ENCODE measurements at places on chromosomes 3 and 15. TPM values are rescaled to one million over a fixed set of nuclear protein-coding genes. Genes with fewer than 3 reads are reported as not detected.

- DNase-seq: peak; percentile 69
These were observed 391.1 kb upstream of the MDFIC2 start for GRCh38 chr3:70703305-70704102.

The GRK7 gene
- 0.33 TPM for total RNA-seq

DNA sequence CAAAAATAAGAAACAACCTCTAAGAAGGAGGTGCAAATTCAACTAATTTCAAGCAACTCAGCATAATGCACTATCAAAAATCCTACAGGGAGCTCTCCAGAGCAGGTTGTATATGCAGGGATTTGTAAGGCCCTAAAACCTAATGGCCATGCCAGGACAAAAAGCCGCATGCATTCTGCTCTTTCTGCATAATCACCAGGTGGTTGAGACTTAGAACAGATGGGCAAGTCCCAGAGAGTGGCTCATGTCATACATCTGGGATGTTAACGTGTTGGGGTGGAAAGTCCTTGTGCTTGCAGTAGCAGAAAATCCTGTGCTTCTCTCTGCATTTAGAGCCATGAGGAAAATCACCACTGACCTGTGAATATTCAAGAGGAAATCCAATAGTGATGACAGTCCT lies 1002.9 kb downstream of the AGBL1 start:
- DNase-seq: no peak

The IMPDH2 gene
- total RNA-seq: 178 TPM

DNA sequence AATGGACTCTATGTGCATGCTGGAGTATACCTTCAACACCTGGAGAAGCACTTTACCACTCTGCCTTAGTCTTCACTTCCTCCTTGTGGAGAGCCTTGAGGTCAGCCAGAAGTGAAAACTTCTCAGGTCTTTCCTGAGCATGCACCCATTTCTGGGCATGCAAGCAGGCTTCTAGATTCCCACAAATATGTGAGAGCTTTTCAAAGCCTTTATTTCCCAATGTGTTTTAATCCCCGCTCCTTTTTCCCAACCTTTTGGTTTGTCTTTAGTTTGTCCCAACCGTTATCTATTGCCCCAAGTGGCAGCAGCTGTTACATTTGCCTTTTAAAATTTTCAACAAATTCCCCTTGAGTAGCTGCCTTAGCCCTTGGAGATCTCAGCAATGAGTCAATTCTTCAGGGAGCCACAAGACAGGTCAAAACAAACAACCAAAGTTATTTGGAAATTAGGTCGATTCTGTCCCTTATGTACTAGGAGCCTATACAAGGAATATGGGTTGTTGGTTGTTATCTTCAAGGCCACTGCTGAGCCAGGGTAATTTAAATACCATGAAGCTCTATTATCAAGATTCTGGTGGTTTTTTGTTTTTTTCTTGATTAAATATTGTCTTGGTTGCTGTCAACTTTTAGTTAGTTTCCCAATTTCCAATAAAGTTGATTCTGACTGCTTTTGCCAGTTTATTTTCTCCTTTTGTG lies 44.4 kb downstream of the LSM3 start:
- DNase-seq: no peak

The SYNPR gene
- total RNA-seq: not detected

DNA sequence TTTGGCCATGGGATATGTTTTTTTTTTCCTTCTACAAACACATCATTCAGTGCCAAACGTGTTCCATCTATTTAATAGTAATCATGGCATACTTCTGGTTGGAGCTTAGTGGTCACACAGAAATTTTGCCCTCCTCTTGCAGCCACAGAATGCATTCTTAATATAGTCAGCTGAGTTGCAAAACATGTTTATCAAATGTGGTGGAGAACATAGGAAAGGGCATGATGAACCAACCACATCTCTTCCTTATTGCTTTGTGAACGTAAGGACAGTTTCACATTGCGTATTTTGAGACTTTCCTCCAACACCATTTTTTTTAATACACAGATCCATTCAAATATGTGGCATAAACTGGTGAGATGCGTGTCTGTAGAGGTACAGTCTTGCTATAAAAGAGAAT lies 106.8 kb downstream of the BBX start:
- no peak for DNase-seq

DNA sequence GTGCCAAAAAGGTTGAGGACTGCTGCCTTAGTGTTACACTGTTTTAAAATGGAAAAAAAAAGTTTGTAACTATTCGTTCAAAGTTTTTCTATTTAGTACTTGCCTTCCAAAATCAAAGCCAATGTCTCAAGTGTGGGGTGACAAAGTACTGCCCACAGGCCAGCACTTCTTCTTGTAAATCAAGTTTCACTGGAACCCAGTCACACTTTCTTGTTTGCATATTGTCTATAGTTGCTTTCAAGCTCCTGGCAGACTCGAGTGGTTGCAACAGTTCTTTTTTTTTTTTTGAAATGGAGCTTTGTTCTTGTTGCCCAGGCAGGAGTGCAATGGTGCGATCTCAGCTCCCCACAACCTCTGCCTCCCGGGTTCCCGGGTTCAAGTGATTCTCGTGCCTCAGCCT lies 75.3 kb upstream of the RPL35A start:
- DNase-seq: no peak

DNA sequence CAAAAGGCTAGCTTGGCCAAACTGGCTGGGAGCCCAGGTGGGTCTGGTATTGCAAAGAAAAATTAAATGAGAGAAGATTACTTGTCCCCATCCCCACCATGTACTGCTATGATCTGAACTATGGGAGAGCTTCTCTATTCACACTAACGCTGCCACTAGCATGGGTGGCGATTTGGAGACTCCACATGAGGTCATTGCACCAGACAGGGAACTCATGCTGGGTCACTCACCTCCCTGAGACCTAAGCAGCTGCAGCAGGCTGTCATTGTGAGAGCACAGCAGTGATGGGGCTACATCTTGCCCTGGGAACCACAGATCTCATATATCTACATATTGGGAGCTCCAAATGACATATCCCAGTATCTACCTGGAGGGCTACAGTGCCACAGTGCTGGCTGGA lies 36.3 kb upstream of the NECTIN3 start:
- no peak for DNase-seq

- DNase-seq: no peak
These were observed 61.8 kb downstream of the MYH15 start for GRCh38 chr3:108448593-108448992.

- DNase-seq: no peak
These were observed 542.6 kb downstream of the TUSC7 start for GRCh38 chr3:117252208-117252607.

The TP63 gene
- 47.7 TPM for total RNA-seq

DNA sequence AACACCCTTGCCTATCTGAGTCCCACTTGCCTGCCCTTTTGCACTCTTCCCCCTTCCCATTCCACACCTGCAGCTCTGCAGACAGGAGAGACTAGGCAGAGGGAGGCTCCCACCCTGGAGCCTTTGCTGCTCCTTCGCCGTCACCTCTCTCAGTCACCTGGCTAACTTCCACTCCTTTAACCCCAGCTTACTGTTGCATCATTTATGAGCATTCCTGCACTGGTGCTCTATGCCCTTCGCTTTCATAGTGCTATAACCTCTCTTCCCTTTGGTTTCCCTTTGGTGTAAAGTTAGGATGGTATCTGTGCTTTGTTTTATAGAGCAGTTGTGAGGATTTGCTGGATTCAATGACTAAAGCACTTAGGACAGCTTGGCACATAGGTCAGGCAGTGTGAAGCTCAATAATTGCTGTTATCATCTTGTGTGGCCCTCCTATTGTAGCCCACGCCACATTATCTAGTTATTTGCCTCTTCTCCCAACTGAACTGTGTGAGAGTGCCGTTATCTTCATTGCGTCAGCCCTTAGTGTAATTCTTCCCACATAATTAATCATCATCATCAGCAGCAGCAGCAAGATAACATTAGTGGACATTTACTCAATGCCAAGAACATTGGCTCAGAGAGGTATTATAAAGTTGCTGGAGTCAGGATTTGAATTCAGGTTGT lies 253.9 kb downstream of the CACNA2D3 start:
- no peak for DNase-seq

DNA sequence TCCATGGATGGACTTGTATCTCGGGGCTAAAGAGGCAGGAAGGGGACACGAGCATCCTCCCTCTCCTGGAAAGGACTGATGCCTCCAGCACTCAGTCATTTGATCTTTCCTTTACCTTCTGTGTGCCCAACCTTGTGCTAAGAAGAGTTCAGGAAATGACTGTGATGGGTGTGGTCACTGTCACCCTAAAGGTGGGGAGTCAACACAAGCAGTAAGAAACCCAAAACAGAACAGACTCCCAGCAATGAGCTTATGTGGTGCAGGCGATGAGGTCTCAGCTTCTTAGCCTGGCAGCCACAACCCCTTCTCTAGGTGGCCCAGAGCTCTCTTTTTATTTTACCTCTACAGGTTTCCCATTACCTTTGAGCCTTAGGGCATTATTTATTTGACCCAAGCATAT lies 3.8 kb downstream of the MPI start:
- no peak for DNase-seq

The HRG gene
- total RNA-seq: not detected

DNA sequence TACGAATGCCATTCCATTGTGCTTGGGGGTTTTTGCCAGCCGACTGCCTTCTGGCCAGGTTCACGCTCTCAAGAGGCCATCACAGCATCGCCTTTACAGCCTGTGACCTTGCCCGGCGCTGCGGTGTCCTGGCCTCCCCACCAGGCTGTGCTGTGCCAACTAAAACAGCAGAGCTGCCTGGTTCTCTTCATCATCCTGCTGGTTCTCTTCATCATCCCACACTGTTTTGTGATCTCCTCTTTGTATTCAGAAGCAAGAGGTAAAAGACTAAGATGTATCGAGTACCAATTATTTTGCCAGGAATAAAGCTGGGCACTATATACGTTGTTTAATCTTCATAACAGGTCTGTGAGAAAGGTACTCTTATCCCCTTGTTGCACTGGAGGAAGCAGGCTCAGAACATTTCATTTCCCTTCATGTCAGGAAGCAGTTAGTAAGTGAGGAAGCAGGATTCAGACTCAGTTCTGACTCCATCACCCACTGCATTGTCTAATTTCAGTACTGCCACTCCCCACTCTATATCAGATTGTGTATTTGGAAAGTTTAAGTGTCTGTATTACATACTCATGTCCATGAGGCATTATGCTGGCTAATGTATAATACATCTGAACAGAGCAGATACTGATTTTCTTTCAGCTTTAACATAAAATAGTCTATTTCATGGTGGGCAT lies 92.7 kb downstream of the LRRC28 start:
- no peak for DNase-seq

- no peak for DNase-seq
These were observed 4.0 kb downstream of the LPP start for GRCh38 chr3:188157971-188158370.

DNA sequence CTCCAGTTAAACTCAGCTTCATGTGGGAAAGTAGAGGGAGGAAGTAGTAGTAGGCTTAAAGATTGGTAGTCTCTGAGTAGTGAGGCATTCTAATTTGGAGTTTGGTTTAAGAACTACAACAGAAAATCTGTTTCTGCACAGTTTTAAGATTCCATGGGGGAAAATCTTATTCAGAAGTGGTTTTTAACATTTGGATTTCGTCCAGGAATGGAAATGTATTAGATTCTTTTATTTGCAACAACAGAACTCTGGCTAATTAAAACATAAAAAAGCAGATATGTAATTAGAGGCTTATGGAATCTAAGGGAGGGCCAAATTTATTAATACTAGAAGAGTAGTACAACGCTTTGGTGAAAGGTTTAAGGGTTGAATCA lies 36.0 kb downstream of the NECTIN3 start:
- no peak for DNase-seq

DNA sequence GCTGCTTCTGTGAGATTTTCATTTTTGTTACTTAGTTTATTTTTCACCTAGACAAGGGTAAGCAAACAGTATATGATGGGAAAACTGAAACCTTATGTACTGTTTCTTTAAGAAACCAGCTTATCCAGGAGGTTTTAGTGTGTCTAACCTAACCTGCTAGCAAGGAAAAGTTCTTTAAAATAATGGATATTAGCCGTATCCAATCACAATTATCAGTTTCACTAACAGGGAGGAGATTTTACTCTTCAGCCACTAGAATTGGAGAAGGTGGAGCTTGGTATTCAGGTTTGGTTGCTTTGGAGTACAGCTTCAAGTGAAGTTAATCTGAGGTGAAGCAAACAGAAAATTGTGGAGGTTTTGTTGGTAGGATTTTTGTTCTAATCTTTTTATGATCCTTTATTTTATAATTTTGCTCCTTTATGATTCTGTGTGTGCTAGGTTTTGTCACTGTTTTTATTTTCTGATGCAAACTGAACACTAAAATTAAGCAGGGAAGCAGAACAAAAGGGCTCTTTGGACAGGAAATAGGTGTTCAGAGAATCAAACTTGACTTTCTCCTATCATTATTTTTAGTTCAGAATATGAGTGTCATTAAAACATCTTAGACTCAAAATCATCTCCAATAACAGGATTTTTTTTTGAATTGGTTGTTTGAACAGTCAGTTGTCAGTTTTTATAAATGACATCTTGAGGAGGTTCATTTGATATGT lies 13.0 kb downstream of the ZFAND6 start:
- DNase-seq: no peak

- DNase-seq: no peak
These were observed 65.0 kb upstream of the DAZL start for GRCh38 chr3:16670191-16670590.

The CACNA1D gene
- 32.1 TPM for total RNA-seq

The ERC2 gene
- total RNA-seq: 1.3 TPM

DNA sequence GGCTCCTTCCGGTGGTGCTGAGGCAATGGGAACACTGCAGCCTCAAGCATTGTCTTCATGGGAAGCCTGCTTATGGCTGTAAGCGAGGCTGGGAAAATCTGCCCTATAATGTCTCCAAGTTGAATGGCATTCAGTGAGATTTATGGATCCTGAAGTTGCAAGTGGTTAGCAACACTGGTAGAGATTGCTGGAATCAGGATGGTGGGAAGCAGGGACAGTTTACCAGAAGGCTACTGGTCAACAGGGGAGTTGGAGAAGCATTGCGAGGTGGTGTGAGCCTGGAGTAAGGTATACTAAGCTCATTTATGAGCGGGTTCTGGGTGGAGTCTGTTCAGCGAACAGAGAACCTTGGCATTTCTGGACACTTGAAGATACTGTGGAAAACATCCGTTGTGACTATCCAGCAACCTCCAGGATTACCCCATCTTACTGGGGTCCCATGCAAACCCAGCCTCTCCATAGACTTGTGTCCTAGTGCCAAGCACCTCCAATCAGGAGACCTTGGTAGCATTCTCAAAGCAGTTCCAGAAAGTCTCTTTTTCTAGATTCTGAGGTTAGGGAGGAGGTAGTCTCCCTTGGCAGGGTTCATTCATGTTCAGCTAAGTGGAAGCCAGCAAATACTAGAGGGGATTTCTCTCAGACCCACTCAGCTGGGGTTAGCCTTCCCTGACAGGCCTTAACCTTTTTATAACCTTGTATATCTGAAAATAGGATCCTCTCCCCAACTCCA lies 7.3 kb downstream of the RPSA start:
- DNase-seq: no peak

The UCN2 gene
- 0.44 TPM for total RNA-seq
